ENCODE measurements at places on chromosomes 11 and 22.
A peak's percentile ranks its signal among the peaks of the same experiment; 100 is the strongest.

- DNase-seq = no peak
Measured at GRCh38 chr22:44147008-44147645, 33.6 kb upstream of the PARVG start.

DNA sequence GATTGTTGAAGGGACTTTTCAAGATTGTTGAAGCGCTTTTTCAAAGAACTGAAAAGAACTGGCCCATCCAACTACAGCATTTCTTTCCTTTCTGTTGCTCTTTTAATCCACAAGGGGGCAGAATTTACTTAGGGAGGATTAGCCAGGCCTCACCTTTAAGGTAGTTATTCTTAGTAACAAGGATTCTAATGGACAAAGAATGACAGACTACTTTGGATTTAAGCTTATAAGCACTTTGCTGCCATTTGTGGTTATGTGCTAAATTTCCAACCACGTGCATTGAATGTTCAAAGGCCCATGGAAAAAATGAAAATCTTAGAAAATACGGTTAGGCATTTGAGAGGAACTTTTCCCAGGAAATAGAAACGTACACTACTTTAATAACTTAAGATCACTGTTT, 49.5 kb upstream of the HSPA8 start:
- DNase-seq = peak; percentile 53

DNA sequence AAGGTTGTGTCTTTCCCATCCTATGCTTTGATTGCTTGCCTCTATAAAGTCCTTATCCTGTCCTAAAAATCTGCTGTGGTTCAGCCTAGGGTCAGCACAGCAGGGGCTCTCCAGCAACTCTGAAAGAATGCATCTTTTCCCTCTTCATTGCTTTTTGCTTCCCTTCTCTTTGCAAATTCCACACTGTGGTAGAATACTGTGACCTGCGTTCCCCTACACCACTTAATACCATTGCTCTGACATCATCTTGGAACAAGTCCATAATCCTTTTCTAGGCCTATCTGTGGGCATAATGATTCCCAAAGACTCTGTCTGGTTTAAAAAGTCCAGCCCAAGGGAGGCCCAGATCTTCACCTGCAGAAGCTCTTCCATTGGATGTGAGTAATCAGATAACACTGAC, 177.7 kb downstream of the NAV2 start:
- DNase-seq = no peak

- DNase-seq = no peak
Measured at GRCh38 chr11:60785136-60785535, at the start of gene MS4A10. Gene MS4A10 (plus strand): TSS chr11:60785333. CDS start chr11:60790336, 5,003 bp downstream.

GRCh38 chr11:107858217-107859070, at the start of gene SLC35F2:
Gene SLC35F2 (minus strand): TSS chr11:107858787. CDS start chr11:107858767, 20 bp downstream.
- DNase-seq = peak; percentile 95

DNA sequence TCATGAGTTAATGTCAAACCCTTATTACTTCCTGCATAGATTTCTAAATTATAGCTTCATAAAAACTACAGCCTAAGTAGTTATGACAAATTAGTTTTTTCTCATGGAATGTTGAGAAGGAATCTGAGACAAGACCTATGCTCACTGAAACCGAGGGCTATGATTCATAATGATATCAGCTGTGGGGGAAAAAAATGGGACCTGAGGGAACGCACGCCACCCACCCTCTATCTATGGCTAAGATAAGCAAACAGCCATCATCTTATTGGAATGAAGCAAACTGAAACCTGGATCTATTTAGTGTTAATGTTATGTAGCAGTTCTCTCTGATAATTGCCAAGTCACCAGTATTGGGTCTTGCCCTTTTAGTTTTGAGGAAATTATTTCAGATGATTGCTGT, 906.9 kb upstream of the RAG2 start:
- DNase-seq = no peak

GRCh38 chr11:124762105-124762623, at the start of gene ESAM:
Gene ESAM (minus strand): TSS chr11:124762290. CDS start chr11:124762154, 136 bp downstream.
- peak; percentile 79 for DNase-seq
